ENCODE measurements at places on chromosomes 5 and 9.

GRCh38 chr5:133406208-133406976, 205.9 kb downstream of the FSTL4 start:
- no peak for DNase-seq

- DNase-seq = no peak
Measured at GRCh38 chr5:169171515-169171914, 129.4 kb downstream of the SLIT3 start.

- no peak for DNase-seq
Measured at GRCh38 chr5:142055301-142055700, 42.5 kb upstream of the GNPDA1 start.

DNA sequence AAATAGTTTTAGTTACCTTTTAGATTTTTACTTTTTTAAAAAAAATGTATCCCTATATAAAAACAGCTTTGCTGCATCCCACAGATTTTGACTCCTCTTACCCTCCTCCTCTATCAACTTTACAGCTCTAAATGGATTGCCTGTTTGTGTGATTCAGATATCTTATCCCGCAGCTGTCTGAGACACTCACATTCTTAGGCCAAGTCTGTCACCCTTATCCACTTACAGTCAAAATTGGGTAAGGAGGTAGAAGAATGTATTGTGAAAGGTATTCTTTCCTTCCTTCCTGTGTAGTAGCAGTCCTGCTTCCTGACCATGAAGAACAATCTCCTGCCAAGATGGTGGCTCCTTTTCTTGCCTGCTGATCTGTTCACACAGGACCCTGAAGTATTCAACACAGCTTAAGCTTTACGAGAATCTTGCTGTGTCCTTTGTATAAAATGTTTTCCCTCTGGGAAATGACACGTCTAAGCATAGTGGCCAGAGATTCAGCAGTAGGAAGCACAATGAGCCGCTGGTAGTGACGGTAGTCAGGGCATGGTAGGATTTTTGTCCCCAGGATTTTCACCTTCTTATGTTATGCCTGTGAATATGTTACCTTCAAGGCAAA, 67.7 kb upstream of the ST8SIA4 start:
- no peak for DNase-seq

DNA sequence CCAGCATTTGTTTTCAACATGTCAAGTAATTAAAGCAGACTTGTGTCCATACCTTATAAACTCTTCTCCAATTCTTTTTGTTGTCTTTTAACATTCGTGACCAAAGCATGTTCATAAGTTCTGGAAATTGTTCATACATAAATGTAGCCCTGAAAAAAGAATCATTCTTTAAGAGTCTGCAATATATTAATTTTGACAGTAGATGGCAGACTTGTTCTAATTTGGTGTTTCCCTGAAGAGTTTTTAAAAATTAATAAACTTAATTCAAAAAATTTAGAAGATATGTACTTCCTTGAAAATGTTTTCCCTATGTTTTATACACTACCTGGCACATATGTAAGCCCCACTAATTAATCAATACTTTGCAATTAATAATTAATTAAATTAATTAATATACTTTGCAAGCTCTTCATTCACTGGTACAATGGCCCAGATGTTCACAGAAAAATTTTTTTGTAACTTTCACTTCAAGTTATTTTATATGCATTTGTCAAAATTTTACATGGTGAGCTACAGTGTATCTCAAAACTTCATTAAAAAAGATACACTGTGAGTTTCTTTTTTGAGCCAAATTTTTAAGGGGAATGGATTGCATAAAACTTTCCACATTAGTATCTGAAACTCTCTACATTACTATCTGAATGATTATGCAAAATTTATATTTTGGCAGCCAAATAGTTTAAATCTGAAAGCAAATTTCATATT, 42.1 kb downstream of the CLINT1 start:
- DNase-seq = peak; percentile 30

- no peak for DNase-seq
Measured at GRCh38 chr9:123456011-123456410, 100.0 kb downstream of the CRB2 start.

- no peak for DNase-seq
Measured at GRCh38 chr5:178464431-178465048, 125.7 kb downstream of the COL23A1 start.
